ENCODE measurements at places on chromosomes 2 and 18. TPM values are rescaled to one million over a fixed set of nuclear protein-coding genes. Genes with fewer than 3 reads are reported as not detected.

The DCTN1 gene
- 122 TPM for total RNA-seq

The FMNL2 gene
- 4.0 TPM for total RNA-seq

The FIGN gene
- not detected for total RNA-seq

The HOXD13 gene
- total RNA-seq, result not detected

The ANKAR gene
- 13.1 TPM for total RNA-seq

The L3MBTL4 gene
- 12.3 TPM for total RNA-seq

The MARCHF4 gene
- total RNA-seq, result not detected

The INO80B gene
- 51.3 TPM for total RNA-seq

The SAG gene
- 0.04 TPM for total RNA-seq

The ME2 gene
- 63.5 TPM for total RNA-seq

The ASNSD1 gene
- 27.5 TPM for total RNA-seq

The IL18R1 gene
- total RNA-seq, result 1.7 TPM

The CYP27A1 gene
- 0.49 TPM for total RNA-seq

The SERPINB12 gene
- not detected for total RNA-seq

The MOGAT1 gene
- not detected for total RNA-seq

The SIX3 gene
- not detected for total RNA-seq

The XDH gene
- not detected for total RNA-seq

The HOXD4 gene
- total RNA-seq, result not detected

The IL1RN gene
- total RNA-seq, result not detected

The ACTG2 gene
- not detected for total RNA-seq

The CD8B gene
- not detected for total RNA-seq

The DES gene
- total RNA-seq, result not detected

The KIF3C gene
- total RNA-seq, result 1.8 TPM

The VIL1 gene
- total RNA-seq, result 0.07 TPM

The CELF4 gene
- total RNA-seq, result not detected

The DNAH7 gene
- 0.29 TPM for total RNA-seq

The SLC4A3 gene
- not detected for total RNA-seq

The VWC2L gene
- total RNA-seq, result not detected

The TGFA gene
- total RNA-seq, result 0.31 TPM

The AFF3 gene
- 228 TPM for total RNA-seq

All from activated B cell treated with CpG ODN at 0.5 μM for 24 hours (primary cell).